ENCODE measurements at places on chromosomes 7 and 10.

GRCh38 chr10:21022821-21023220, 125.7 kb upstream of the NEBL start:
- DNase-seq: no peak

- DNase-seq: no peak
These were observed 29.5 kb upstream of the BMS1 start for GRCh38 chr10:42753126-42753506.

DNA sequence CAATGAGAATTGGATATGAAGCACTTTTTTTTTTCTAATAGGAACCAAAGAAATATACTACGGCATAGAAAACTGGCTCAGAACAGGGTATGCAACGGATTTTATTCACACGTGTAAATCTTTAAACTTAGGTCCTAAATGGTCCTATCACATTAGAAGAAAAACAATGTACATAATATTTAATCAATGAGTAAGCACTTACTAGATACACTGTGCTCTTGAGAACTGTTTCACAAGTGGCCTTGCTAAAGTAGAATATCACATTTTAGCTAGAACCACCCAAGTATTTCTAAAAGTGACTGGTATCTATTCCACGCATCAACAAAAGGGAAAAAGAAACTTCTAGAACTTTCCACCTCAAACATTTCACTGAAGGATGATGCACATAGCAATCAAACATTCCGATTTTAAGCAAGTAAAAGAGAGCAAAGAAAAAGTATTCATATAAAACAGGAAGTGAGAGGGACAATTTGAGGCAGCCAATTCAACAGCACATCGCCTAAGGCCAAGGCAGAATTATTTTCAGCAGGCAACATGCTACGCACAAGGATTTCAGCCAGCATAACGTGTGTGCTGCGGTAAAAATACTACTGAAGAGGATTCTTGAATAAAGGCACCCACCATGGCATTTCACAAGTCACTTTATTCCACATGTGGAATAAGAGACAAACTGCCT, 55.8 kb downstream of the PARD3 start:
- no peak for DNase-seq

GRCh38 chr7:38492010-38492409, 139.2 kb downstream of the AMPH start:
- DNase-seq: no peak

GRCh38 chr10:103856797-103857170, 1.4 kb upstream of the SH3PXD2A start:
- DNase-seq: no peak

DNA sequence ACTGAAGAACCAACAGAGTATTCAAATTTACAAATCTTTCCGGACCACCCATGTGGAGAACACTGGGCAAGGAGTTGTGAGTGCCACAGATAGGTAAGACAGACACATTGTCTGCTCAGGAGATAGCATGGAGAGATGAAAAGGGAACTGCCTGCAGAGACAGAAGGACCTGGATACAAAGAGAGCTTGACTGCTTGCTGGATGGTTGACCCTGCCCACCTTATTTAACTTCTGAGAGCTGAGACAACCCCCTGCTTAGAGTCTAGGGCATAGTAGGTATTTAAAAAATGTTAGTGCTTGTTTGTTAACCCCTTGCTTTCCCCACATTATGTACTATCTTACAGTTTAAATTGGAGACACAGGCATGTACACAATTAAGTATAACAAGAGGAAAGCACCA, 314.1 kb downstream of the THSD7A start:
- DNase-seq: no peak

All from HS-27A (cell line).